ENCODE measurements at places on chromosomes 5 and 9.

DNA sequence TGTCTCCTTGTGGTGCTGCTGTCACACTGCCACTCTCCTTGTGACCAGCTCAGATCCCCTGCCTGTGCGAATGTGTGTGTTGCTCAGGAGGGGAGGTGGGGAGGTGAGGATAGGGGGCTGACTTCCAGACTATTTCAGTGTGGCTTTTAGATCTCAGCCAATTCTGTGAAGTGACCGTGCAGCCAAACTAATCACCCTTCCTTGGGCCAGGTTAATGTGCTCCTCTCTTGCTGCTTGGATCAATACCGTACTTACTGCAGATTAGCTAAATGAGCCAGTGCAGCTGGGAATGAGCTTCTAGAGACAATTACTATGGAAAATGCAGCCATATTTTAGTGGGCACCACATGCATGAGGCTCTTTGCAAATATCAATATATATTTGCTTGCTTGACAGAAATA lies 206.0 kb downstream of the MELK start:
- DNase-seq, result no peak

DNA sequence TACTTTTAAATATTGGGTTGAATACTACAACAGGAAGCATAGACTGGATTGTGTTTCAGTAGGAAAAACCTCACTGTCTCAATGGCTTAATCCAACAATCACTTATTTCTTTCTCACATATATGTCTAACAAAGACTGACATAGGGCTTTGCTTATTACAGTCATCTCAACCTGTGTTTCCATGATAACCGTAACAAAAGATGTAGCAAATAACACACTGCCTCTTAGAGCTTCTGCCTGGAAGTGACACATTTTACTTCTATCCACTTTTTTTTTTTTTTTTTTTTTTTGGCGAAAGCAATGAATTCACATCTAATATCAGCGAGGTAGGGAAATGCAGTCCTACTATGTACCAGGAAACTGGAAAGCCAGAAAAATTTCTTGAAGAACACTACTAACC lies 204.9 kb upstream of the CDKN2B start:
- DNase-seq, result no peak

- DNase-seq, result no peak
These were observed 18.1 kb downstream of the TNC start for GRCh38 chr9:115099901-115100300.

- DNase-seq, result no peak
These were observed 2.6 kb downstream of the CEMIP2 start for GRCh38 chr9:71765693-71766092.

DNA sequence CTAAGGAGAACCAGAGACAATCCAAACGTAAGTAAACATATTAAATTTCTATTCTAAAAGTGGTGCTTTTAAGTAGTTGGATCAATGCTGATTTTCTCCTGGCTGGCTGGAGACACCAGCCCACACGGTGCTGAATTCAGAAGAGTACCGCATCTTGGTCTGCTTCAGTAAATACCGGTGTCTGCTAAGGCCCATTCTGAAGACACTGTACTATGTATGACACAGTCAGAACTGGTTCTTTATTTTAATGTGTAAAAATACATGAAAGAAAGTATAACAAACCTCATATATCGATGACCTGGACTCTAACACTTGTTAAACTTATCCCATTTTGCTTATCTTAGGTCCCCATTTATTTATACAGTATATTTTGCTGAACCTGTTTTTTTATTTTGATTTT lies 32.8 kb downstream of the RAPGEF1 start:
- no peak for DNase-seq

GRCh38 chr5:89988998-89989655 lies 420.4 kb downstream of the CETN3 start:
- DNase-seq, result no peak

DNA sequence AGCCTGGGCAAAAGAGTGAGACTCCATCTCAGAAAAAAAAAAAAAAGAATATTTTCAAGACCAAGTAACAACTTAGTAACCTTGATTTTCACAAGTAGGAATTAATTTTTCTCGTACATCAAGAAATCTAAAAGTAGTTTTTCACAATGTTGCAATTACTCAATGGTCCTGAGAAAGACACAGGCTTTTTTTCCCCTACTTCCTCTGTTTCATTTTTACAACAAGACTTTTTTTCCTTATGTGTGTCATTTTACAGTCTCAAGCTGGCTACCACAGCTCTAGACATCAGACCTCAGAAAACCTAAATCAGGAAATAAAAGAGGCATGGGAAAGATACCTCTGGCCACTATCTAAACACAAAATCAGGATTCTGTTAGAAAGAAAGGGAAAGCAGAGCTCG lies 45.9 kb downstream of the WDR36 start:
- no peak for DNase-seq

- no peak for DNase-seq
These were observed 19.3 kb downstream of the PAEP start for GRCh38 chr9:135580664-135581380.

DNA sequence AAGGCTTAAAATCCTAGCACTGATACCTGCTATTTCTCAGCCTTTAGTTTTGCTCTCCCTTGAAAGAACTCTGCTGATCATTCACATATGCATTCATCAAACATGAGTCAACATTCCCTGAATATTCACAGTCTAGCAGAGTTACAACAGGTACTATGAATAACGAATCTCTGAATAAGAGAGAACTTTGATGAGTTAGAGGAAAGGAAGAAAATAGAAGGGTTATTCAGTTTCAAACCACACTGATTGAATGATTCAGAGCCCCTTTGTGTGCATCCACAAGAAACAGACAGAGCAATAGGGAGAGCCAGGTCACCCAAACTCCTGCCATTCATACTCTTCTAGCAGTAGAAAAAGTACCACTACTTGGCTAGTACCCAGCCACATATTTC lies 36.0 kb downstream of the FOXD1 start:
- DNase-seq, result no peak

DNA sequence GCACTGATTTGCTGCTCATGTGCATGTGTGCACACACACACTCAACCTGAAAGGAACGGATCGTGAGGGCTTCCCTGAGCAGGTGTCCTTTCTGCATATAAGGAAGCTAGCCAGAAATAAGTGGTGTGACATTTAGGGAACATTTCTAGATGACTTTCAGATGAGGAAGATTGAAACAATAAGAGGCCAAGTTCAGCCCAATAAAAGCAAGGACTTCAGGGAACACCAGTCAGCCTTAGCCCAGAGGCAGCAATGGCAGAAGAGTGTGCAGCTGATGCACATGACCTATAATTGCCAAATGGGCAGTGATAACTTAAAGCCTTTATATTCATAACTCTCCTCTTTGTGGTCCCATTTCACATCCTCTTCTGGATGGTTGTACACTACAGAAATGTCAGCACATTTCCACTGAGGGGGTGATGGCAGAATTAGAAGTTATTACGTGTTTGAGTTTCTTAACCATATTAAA lies 255.5 kb downstream of the TRIM32 start:
- no peak for DNase-seq

DNA sequence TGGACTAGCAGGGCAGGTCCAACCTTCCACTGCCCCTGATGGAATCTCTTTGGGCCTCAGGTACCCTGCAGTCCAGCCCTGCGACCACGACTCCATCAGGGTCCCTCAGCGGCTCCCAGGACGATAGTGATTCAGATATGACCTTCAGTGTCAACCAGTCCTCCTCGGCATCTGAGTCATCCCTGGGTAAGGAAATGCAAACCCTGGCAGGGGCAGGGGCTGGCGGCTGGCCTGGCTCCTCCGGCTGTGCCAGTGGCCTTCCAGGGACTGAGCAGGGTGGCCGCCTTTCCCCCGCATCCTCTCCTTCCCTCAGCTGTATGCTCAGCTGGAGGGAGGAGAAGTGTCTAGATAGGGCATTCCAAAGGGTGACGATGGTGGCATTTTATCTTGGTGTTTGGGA lies 45.0 kb downstream of the NEURL1B start:
- no peak for DNase-seq

DNA sequence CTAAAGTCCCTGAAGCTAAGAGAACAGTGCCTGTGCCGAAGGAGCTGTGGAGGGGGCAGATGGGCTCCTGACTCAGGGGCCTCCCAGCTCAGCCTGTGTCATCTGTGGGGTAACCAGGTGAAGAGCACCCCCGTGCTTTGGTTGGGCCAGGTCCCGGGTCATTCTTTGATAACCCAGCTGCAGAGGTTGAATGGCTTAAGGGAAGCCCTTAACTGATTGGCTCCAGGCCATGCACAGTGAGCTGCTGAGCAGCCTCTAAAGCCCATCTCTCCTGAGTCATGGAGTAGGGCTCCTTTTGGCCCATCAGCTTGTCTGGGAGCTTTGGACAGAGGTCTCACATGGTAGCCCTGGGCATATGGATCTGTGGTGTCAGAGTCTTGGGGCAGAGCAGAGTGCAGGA lies 28.7 kb downstream of the COL27A1 start:
- DNase-seq, result no peak

DNA sequence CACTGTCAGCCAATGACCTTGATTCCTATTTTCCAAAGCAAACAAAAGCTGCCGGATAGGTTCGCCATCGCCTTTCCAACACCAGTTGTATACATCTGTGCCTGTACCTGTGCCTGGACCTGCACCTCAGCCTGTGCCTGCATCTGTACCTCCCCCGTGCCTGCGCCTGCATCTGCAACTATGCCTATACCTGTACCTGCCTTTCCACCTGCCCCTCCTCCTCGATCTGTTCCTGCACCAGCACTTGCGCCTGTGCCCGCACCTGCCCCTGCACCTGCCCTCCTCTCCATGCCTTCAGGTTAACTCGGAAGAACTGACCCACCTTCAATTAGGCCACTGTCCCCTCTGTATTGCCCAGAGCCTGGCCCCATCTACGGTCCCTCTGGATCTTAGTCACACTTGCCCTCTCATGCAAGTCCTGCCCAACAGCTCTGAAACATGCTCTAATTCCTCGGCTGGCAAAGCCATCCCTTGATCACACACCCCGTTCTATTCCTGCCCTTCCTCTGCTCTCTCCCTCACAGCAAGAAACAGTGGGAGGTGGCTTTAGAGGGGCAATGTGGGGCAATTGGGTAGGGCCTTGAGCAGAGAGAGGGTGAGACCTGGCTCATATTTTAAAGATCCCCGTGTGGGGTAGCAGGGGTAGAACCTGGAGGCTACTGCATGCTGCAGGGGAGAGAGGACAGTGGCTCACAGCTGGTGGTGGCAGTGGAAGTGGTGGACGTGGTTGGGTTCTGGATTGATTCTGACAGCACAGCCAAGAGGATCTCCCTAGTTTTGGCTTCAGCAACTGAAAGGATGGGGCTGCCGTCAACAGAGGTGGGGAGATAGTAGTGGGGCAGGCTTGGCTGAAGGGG lies 59.6 kb upstream of the PHYKPL start:
- no peak for DNase-seq

GRCh38 chr9:107489144-107489673 lies 360 bp downstream of the KLF4 start:
- no peak for DNase-seq

DNA sequence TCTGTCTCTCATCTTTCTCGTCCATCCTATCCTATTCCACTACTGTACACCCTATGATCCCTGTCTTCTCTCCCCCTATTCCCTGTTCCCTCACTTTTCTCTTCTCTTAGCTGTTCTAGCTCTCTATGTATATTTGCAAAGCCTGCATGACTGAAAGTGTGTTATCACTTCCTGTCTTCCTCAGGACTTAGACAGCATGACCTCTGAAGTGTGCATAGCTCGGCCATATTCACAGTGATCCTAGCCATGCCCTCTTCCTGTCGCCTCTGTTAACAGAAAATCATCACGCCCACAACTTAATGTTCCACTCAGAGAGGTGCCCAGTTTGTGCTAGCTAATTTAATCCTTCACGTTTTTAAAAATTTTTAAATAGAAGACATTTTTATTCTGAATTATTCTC lies 35.8 kb upstream of the CDH6 start:
- DNase-seq, result no peak

GRCh38 chr9:120438111-120438510 lies 141.9 kb downstream of the CDK5RAP2 start:
- no peak for DNase-seq

DNA sequence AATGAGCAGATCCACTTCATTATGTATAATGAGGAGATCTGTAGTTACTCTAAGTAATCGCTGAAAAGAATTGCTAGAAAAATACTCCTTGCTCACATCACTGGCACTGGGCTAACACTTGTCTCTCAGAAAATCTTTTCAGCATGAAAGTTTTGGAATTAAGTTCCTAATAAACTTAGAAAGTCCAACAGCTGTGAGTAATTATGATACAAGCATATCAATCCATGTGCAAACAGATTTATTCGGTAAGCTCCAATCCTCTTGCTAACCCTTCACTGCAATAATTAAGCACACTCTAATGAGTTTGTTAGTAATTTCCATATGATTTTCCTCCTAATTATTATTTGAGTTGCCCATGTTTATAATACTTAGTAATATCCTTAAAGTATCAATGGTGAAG lies 652.6 kb upstream of the WWC1 start:
- DNase-seq, result no peak

DNA sequence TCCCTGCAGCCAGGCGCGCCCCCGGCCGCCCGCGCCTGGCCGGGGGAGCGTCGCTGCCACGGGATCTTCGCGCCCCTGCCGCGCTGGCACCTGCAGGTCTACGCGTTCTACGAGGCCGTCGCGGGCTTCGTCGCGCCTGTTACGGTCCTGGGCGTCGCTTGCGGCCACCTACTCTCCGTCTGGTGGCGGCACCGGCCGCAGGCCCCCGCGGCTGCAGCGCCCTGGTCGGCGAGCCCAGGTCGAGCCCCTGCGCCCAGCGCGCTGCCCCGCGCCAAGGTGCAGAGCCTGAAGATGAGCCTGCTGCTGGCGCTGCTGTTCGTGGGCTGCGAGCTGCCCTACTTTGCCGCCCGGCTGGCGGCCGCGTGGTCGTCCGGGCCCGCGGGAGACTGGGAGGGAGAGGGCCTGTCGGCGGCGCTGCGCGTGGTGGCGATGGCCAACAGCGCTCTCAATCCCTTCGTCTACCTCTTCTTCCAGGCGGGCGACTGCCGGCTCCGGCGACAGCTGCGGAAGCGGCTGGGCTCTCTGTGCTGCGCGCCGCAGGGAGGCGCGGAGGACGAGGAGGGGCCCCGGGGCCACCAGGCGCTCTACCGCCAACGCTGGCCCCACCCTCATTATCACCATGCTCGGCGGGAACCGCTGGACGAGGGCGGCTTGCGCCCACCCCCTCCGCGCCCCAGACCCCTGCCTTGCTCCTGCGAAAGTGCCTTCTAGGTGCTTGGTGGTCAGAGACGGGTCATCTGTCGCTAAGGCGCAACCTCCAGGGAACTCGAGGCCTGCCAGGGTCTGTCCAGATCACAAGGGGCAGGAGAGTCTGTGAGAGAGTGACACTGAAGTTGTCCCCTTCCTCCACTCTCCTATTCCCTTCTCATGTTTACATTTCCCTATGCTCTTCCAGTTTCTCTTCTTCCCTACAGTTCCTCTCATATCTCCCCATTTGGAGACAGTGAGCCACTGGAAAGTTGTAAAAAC lies 1.3 kb downstream of the GPR150 start:
- DNase-seq, result no peak

DNA sequence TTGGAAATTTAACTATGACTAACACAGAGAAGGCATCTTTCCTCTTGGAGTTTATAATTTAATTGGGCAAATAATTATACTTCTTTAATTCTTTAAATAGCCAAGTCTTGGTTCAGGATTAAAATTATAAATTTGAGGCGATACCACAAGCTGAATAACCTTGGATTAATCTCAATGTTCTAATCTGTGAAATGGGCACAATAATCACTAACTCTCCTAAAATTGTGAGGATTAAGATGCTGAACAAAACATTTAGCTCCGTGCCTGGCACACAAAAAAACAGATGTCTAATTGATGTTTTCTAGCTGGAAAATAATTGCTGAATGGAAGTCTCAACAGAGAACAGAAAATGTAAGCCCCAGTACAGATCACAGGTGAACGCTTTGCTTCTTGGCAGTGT lies 69.7 kb upstream of the TRIM32 start:
- no peak for DNase-seq
